Fibroblast of skin of abdomen (primary cell): ENCODE measurements at places on chromosomes 11 and 22.

DNA sequence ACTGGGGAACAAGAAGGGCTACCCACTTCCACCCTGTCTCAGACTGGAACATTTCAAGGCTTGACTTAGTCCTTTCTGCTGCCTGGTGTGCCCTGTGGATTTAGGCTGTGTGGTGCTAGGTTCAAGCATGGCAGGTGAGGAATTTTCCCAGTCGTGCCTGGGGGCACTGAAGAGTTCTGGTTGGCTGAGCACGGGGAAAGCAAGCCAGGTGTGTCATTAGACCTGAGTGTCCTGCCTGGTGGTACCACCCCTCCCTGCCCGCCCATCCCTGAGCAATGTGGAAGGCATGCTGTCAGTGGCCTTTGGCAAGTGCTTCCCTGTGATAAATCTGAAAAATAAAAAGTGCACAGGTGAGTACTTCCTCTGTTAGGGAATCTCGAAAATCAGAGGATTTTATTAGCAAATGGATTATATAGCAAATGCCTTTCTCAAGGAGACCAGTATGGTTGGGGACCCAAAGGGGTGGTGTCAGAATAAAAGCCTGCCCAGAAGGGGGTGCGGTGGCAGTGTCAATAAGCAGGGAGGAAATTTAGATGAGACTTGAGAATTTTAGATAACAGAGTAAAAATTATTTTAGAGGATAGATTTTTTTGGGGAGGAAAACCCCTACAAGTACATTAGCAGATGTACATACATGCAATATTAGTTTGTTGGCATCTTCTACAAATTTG is 22.8 kb downstream of the TEAD1 start:
- no peak for DNase-seq

GRCh38 chr11:36249246-36249645 is 40.0 kb downstream of the COMMD9 start:
- DNase-seq = peak; percentile 69

- DNase-seq = no peak
Measured at GRCh38 chr11:13503393-13503792, 7.6 kb upstream of the PTH start.

DNA sequence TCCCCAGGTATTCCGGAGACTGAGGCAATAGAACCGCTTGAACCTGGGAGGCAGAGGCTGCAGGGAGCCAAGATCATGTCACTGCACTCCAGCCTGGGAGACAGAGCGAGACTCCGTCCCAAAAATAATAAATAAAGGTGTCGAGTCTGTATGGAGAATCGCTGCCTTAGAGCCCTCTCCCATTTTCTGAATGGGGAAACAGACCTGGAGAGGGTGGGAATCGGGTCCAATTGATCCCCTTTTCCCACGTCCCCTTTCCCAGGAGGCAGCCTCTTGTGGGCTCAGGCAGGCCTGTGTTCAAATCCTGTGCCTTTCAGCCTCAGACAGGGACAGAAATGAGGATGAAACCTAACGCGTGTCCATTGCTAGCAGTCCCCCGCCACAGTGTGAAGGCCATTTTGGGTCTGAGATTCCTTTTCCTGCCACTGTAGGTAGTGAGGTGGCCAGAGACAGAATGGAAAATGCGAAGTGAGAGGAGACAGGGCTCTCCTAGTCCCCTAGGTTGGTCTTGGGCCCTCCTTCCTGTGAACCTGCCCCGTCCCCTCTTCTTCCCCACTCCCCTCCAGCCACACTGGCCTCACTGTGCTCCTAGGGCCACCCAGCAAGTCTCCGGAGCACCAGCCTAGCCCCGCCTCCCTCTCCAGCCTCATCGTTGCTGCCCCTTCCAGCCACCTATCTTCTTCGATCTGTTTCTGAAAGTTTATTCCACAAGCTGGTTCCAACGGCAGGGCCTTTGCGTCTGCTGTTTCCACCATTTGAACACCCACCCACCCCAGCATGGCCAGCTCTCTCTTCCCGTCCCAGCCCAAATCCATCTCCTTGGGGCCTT is 2.7 kb upstream of the POLDIP3 start:
- no peak for DNase-seq

DNA sequence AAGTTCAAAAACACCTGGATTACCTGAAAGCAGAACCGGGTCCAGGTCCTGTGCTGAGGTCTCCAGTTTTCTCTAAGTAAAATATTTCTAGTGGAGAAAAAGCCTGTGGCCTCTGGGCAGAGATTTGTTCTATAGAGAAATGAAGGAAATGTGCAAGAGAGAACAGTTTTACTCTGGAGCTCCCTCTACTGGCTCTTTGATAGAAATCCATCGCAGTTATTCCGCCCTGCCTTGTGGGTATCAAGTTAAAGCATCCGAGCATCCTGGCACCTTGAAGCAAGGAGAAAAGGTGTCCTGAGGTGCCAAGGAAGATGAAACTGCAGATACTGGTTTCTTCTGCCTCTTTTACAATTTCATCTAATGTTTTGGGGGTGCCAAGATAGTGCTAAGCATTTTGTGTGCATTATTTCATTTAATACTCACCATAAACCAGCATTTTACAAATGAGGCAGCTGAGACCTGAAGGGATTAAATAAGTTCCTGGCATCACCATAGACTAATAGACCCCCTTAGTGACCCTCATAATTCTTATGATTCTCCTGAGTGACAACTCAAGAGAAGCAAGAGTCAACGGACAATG is 113.1 kb upstream of the HSD17B12 start:
- peak; percentile 36 for DNase-seq

- DNase-seq = no peak
Measured at GRCh38 chr11:119350302-119350701, 3.8 kb upstream of the MFRP start.

DNA sequence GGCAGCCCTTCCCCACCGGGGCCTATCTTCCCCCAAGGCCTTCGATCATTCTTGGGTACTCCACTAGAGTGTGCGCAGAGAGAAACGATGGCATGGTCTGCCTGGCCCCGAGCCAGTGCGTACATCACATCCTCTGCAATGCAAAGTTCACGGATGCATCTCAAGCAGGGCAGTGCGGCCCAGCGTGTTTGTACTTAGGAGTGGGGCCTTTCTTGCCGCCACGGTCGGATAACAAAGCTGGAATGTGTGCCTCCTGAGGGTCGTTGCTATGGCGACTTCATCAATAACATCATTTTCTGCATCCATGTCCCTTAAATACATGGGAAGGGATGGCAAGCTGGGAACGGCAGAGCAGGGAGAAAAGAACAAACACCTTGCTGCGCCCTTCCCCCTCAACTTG is 73.9 kb downstream of the SCUBE1 start:
- no peak for DNase-seq

GRCh38 chr11:20126724-20127123 is 33.6 kb downstream of the DBX1 start:
- peak; percentile 45 for DNase-seq

DNA sequence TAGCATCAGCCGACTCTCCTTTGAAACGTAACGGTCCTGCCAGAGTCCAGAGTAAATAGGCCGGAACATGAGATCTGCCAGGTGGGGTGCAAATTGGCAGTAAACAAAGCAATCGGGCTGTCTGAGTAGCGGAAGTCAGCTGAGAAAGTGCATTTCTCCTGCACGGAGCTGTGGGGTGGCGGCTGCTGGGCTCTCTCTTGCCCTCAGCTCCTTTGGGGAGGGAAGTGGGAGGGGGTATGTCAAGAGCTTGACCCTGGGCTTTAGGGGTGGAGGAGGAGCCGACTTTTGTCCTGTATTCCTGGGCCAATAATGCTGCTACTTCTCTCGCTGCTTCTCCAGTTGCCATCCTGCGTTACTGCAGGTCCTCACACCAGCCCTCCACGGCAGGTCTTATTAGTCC is 11.6 kb downstream of the GRIK4 start:
- no peak for DNase-seq

GRCh38 chr11:9760193-9760575 is 96.3 kb downstream of the SWAP70 start:
- DNase-seq = peak; percentile 95

- no peak for DNase-seq
Measured at GRCh38 chr11:99432677-99433076, 411.9 kb downstream of the CNTN5 start.

GRCh38 chr11:108237058-108237481 is 14.2 kb downstream of the ATM start:
- DNase-seq = no peak

DNA sequence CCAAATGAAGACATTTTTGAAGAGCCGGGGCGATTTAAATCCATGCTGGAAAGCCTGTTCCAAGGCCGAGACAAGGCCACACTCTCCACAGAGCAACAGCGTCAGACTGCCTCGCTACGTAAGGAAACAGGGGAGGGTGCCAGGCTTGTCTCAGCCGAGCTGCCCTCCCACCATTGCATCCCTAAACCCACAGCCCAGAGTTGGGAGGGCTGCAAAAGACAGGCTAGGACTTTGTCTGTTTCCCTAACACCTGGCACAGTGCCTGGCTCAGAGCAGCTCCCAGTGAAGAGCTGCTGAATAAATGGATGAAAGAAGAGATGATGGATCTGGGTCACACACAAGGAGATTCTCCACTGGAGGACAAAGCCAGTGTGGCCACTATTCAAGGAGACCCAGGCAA is 51.3 kb upstream of the SCUBE2 start:
- DNase-seq = no peak

DNA sequence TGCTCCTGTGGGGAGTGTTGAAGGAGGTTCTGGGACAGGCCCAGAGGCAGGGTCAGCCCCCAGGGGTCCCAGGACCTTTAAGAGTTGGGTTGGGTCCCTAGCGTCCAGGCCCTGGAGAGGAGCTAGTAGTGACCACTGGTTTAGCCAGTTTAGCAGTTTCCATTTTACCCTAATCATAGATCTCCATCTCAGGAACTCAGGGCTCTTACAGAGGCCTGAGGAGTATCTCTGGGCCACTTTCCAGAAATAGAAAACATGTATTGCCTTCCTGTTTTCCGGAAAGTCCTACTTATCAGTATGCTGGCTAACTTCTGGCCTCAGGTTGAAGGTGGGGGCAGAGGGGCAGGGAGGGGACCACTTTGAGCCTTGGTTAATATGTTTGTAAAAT is 13.5 kb downstream of the NCF4 start:
- DNase-seq = no peak

- DNase-seq = no peak
Measured at GRCh38 chr11:133149698-133150097, 382.6 kb downstream of the OPCML start.

GRCh38 chr11:47616726-47617416 is 22.7 kb upstream of the C1QTNF4 start:
- DNase-seq = peak; percentile 68

DNA sequence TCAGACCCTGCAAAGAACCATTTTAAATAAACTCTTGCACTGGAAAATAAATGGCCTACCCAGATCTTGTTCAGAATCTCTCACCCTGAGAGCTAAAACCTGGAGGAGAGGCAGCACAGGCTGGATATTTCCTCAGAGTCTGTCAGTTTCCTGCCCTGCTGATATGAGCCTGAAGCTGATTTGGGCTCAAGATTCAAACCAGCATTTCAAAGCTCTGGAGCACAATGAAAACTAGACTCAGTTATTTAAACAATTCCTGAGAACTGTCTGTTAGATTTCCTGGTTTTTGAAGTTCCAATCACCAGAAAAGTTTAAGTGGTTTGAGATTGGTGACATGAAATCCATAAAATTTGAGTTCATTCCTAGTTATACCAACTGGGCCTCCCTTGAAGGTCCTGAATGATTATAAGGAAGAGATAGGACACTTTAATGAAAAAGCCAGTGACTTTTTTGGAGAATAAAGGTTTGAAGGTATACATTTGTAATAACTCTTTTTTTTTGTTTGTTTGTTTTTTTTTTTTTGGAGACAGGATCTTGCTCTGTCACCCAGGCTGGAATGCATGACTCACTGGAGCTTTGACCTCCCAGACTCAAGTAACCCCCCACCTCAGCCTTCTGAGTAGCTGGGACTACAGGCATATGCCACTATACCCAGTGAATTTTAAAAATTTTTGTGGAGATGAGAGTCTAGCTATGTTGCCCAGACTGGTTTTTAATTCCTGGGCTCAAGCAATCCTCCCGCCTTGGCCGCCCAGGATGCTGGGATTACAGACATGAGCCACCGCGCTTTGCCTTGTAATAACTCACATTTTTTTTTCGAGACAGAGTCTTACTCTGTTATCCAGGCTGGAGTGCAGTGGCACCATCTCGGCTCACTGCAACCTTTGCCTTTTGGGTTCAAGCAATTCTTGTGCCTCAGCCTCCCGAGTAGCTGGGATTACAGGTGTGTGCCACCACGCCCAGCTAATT is 8.0 kb upstream of the ESAM start:
- DNase-seq = peak; percentile 44

DNA sequence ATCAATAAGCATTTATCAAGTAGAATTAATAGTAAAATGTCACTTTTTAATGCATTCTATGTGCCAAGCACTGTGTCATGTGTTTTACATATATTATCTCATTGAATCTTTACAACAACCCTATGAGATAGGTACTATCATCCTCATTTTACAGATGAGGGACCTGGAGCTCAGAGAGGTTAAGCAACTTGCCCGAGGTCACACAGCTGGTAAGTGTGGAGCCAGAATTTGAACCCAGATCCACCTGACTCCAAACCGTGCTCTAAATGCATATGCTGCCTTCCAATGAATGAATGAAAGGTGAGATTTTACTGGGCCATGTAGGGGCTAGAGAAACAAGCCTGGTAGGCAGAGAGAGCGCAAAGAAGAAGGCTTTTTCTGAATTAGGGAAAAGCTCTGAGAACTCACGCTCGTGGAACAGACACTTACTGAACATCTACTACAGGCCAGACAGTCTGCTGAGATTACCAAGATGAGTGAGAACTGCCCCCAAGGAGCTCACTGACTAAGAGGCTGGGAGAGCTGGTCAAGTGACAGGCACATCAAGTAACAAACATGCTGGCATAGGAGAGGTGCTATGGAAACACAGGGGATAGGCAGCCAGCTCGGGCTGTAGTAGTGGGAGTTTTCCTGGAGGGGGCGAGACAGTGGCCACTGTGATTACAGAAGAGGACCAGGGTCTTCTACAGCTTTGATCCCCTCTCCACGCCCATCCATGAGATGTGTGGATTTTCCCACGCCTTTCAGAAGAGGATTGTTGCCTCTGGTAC is 4.4 kb downstream of the ABCG4 start:
- no peak for DNase-seq

DNA sequence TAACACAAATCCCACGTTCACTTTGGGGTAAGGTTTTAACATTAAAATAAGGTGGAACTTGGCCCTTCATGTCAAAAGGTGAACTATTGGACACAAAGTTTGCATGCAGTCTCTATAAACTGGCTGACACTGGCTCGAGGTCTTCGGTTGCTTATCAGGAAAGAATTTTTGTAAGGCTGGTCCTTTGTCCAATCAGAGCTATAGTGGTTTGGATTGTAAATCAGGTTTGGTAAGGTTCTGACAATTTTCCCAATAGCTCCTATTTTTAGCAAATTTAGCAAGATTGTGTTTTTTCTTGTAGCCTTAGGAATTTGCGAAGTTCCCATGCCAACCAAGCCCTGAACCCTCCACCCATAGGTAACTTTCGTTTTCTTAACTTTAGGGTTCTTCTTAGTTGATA is 17.6 kb upstream of the MED17 start:
- DNase-seq = no peak
